Neural crest cell (in vitro differentiated cells): ENCODE measurements at places on chromosomes 5 and 9. TPM values are rescaled to one million over a fixed set of nuclear protein-coding genes. Genes with fewer than 3 reads are reported as not detected.
A peak's percentile ranks its signal among the peaks of the same experiment; 100 is the strongest.

- no peak overlapping the region for H3K4me3 ChIP-seq
- H3K27ac ChIP-seq = no peak overlapping the region
- no peaks in the 10 kb centered on the region for H3K27me3 ChIP-seq
- peaks cover 1% of the 10 kb centered on the region for H3K36me3 ChIP-seq
These were observed 177.3 kb upstream of the VCAN start for GRCh38 chr5:83294246-83294645.

Gene CAMK2A
- 0.30 and 0.59 TPM in 2 replicates for total RNA-seq

Gene DNAJC21
- 46.2 and 51.9 TPM in 2 replicates for total RNA-seq

Gene CTSV
- 5.7 and 7.2 TPM in 2 replicates for total RNA-seq

DNA sequence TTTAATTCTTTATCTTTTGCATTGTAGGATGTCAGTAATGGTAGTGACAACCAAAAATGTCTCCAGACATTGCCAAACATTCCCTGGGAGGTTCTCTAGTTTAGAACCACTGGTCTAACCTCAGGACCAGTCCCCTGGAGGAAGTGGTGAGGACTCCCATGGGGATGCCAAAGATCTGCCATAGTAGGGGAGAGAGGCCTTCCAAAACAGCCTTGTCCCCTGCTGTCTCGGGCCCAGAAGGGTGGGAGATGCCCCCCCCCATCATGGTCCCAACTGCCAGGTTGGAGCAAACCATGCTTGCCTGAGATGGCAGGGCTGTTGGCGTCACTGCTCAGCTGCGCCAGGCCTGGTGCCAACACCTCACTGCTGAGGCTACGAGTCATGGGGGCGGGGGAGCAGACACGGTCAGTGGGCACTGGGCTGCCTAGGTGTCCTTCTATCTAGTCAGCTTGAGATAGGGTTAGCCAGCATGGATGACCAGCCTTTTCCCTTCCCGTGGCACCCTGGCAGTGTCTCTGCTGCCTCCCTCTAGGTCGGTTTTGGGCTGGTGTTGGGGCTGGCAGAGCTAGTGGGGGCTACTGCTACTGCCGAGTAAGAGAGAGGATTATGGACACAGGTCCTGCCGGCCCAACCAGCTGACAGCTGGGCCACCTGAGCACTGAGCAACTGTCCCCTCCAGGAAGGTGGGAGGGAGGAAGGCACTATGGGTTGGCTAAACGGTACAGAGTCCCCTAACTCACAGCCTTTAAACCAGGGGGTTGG, 8.3 kb upstream of the CXXC5 start:
- DNase-seq = no peak
- peaks cover 59% of the 10 kb centered on the region for H3K4me1 ChIP-seq
- peaks cover 24% of the 10 kb centered on the region for H3K27me3 ChIP-seq
- H3K27ac ChIP-seq = no peak overlapping the region
- H3K36me3 ChIP-seq = no peaks in the 10 kb centered on the region
- peak overlapping the region; percentile 36 for H3K4me3 ChIP-seq

GRCh38 chr9:96072930-96073329, 197.4 kb downstream of the ERCC6L2 start:
- DNase-seq = no peak
- H3K4me3 ChIP-seq = no peak overlapping the region
- H3K4me1 ChIP-seq = peaks cover 11% of the 10 kb centered on the region

Gene DMRT3
- total RNA-seq = not detected in 2 replicates

DNA sequence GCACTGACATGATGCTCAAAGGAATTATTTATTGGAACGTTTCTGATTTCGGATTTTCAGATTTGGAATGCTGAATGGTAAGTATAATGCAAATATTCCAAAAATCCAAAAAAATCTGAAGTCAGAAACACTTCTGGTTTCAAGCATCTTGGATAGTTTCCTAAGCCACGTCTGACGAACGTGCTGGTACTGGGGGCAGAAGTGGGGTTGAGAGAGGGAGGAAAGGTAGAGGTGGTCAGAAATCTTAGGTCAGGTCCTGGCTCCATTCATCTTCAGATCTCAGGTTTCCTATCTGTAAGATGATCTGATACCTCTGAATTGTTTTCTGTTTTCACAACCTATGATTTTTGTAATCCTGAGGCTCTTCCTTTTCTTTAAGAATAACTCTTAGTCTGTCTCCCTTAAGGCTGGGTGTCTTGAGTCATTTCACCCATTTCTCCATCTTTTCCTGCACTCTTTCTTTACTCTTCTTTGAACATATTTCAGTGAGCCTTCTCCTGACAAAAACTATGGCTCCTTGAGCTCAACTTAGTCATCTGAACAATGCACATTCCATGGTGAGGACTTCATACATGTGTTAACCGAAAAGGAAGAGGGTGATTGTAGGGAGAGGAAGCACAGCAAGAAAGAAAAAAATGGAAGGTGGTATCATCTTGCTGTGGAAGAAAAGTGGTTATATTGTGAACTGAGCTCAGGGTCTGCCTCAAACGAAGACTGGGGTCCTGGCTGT, 3.3 kb downstream of the SGCD start:
- peaks cover 35% of the 10 kb centered on the region for H3K27me3 ChIP-seq
- DNase-seq = no peak
- H3K4me1 ChIP-seq = peaks cover 4% of the 10 kb centered on the region
- no peaks in the 10 kb centered on the region for H3K36me3 ChIP-seq
- H3K4me3 ChIP-seq = no peak overlapping the region
- H3K27ac ChIP-seq = no peak overlapping the region

Gene HSPB3
- total RNA-seq = not detected in 2 replicates

- H3K27me3 ChIP-seq = no peaks in the 10 kb centered on the region
- no peak overlapping the region for H3K27ac ChIP-seq
- H3K4me1 ChIP-seq = peaks cover 8% of the 10 kb centered on the region
These were observed 374.8 kb downstream of the NFIB start for GRCh38 chr9:13939134-13939533.

Gene SLC34A1
- total RNA-seq = 0.16 TPM in 1 of 2 replicates, not detected in the other

- H3K27me3 ChIP-seq = no peaks in the 10 kb centered on the region
- H3K4me3 ChIP-seq = no peak overlapping the region
- no peak for DNase-seq
- no peaks in the 10 kb centered on the region for H3K4me1 ChIP-seq
- H3K27ac ChIP-seq = no peak overlapping the region
- no peaks in the 10 kb centered on the region for H3K36me3 ChIP-seq
These were observed 309.4 kb downstream of the KDM4C start for GRCh38 chr9:7067169-7067568.

GRCh38 chr5:68007451-68007850, 208.1 kb upstream of the PIK3R1 start:
- no peak for DNase-seq
- no peak overlapping the region for H3K4me3 ChIP-seq
- H3K4me1 ChIP-seq = no peaks in the 10 kb centered on the region
- no peak overlapping the region for H3K27ac ChIP-seq
- peaks cover 2% of the 10 kb centered on the region for H3K36me3 ChIP-seq
- H3K27me3 ChIP-seq = no peaks in the 10 kb centered on the region

- peaks cover 22% of the 10 kb centered on the region for H3K4me1 ChIP-seq
- H3K4me3 ChIP-seq = peak overlapping the region; percentile 99
- no peaks in the 10 kb centered on the region for H3K36me3 ChIP-seq
- peak overlapping the region; percentile 99 for H3K27ac ChIP-seq
- H3K27me3 ChIP-seq = peaks cover 15% of the 10 kb centered on the region
These were observed 725 bp downstream of the NDUFB6 start for GRCh38 chr9:32571969-32572899.

- H3K27ac ChIP-seq = no peak overlapping the region
- H3K36me3 ChIP-seq = no peaks in the 10 kb centered on the region
- H3K4me3 ChIP-seq = no peak overlapping the region
- peaks cover 12% of the 10 kb centered on the region for H3K4me1 ChIP-seq
- no peak for DNase-seq
These were observed 75.9 kb downstream of the SPRY4 start for GRCh38 chr5:142248853-142249462.

DNA sequence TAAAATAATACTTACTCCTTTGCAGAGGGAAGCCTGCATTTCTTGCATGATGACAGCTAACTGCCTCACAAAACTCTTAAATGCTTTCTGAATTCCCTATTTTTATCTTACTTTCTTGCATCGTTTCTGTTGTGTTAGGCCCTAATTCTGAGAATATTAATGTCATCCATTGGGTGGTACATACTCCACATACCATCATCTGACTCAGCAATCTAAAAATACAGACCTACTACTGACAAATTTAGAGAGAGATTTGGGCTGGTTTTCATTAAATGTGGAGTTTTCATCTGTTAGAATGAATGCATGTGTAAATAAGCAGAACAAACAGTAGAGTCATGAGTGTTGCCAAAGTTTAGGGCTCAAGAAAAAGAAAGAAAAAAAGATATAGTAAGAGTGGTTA, 26.5 kb upstream of the KCNN2 start:
- no peaks in the 10 kb centered on the region for H3K27me3 ChIP-seq
- DNase-seq = no peak
- H3K4me1 ChIP-seq = no peaks in the 10 kb centered on the region
- no peak overlapping the region for H3K27ac ChIP-seq

DNA sequence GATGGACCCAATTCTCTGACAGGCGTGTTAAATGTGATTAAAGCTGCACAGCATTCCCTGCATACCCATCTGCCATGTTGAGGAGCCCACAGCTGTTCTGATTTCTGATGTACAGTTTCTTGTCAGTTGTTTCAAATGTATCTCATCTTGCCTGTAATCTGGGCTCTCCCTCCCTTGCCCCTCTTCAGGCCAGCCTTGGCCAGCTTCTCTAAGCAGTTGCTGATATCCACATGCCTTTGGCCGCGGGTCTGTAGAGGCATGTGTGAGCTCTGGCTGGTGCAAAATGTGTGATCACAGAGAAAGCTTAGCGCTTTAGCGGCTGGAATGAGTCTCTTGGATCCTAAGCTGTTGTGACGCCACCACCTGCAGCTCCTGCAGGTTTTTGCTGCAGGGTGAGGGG, 332.0 kb downstream of the MLLT3 start:
- peaks cover 14% of the 10 kb centered on the region for H3K4me1 ChIP-seq
- H3K4me3 ChIP-seq = no peak overlapping the region
- no peaks in the 10 kb centered on the region for H3K36me3 ChIP-seq

- no peaks in the 10 kb centered on the region for H3K27me3 ChIP-seq
- H3K4me3 ChIP-seq = no peak overlapping the region
- no peak overlapping the region for H3K27ac ChIP-seq
- no peak for DNase-seq
- H3K4me1 ChIP-seq = no peaks in the 10 kb centered on the region
- no peaks in the 10 kb centered on the region for H3K36me3 ChIP-seq
These were observed 689.6 kb upstream of the CDH10 start for GRCh38 chr5:25334350-25334749.

Gene MEIKIN
- total RNA-seq = not detected in 2 replicates

DNA sequence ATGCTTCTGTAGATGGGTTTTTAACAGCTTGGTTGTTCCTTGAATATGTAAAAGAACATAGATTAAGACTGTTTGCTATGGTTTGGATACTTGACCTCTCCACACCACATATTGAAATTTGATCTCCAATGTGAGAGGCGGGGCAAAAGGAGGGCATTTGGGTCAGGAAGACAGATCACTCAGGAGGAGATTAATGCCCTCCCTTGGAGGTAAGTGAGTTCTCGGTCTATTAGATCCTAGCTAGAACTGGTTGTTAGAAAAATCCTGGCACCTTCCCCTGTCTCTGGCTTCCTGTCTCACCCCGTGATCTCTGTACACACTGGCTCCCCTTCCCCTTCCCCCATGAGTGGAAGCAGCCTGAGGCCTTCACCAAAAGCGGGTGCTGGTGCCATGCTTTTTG, 281.1 kb upstream of the ANKRD55 start:
- H3K27me3 ChIP-seq = no peaks in the 10 kb centered on the region
- DNase-seq = no peak

DNA sequence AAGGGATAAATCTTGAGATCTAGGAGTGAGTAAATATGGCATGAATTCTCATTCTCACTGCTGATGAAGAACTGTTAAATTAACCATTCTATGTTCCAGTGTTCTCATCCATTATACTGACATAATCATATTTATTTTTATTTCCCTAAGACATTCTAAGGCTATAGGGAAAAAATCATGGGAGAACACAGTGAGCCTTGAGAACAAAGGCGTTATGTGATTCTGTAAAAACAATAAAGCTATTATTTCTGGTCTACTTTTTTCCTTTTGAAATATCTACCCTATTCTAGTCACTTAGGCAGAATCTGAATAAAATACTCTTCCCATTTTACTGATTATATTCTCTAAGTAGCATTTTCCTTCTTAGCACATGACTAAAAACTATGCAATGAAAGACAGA, 155.7 kb upstream of the ADAMTS16 start:
- H3K36me3 ChIP-seq = no peaks in the 10 kb centered on the region

Gene PCDHB15
- total RNA-seq = 5.5 and 5.6 TPM in 2 replicates

Gene SLC22A5
- total RNA-seq = 5.6 and 6.4 TPM in 2 replicates

DNA sequence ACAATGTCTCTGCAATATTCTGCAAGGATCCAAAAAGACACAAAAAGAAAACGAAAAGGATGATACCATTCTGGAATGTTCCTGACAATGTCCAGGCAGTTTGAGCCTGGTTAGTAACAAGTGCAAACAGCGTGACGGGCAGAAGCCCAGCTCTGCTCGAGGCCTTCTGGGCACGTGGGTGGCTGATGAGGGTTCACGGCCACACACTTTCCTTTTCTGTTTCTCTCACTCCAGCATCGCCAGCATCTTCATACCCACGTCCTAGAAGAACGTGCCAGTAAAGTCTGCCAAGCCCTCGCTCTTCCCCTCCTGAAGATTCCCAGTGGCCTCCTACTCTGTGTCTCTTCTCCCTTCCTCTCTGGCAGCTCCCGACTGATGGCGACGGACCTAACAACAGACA, 36.7 kb downstream of the COL23A1 start:
- H3K27ac ChIP-seq = peak overlapping the region; percentile 68
- H3K4me3 ChIP-seq = no peak overlapping the region
- H3K36me3 ChIP-seq = peaks cover 4% of the 10 kb centered on the region
- peaks cover 7% of the 10 kb centered on the region for H3K27me3 ChIP-seq
- H3K4me1 ChIP-seq = peaks cover 28% of the 10 kb centered on the region

Gene IRX2
- total RNA-seq = 41.6 and 42.5 TPM in 2 replicates

- H3K4me3 ChIP-seq = no peak overlapping the region
- H3K36me3 ChIP-seq = no peaks in the 10 kb centered on the region
- H3K27ac ChIP-seq = no peak overlapping the region
These were observed 30.3 kb downstream of the ADCY2 start for GRCh38 chr5:7426284-7426683.

- DNase-seq = no peak
- no peaks in the 10 kb centered on the region for H3K27me3 ChIP-seq
- no peak overlapping the region for H3K27ac ChIP-seq
- no peak overlapping the region for H3K4me3 ChIP-seq
- peaks cover 18% of the 10 kb centered on the region for H3K4me1 ChIP-seq
These were observed 866.5 kb upstream of the DMAC1 start for GRCh38 chr9:8666060-8666459.

Gene SEMA4D
- 32.3 and 33.5 TPM in 2 replicates for total RNA-seq

GRCh38 chr9:132588501-132589147, 6.2 kb downstream of the BARHL1 start:
- peaks cover 24% of the 10 kb centered on the region for H3K4me1 ChIP-seq
- H3K27me3 ChIP-seq = peaks cover 95% of the 10 kb centered on the region
- peaks cover 7% of the 10 kb centered on the region for H3K36me3 ChIP-seq
- DNase-seq = no peak
- H3K4me3 ChIP-seq = no peak overlapping the region

DNA sequence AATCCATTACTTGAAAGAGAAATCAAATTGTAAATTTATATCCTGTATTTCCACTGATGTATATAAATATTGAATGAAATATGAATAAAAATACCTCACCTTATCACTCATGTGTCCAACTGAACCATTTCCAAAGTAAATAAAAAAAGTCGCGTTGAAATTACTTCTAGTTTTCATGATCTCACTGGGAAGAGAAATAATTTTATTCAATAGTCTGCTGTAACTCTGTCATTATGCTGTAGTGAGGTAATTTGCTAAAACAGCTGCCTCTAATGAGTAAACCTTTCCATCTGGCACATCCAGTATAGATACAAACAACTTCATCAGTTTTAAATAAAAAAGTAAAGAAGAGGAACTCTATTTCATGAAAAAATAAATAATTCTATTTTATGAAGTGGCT, 611.5 kb downstream of the ZNF608 start:
- H3K4me1 ChIP-seq = peaks cover 33% of the 10 kb centered on the region
- no peak overlapping the region for H3K4me3 ChIP-seq
- H3K36me3 ChIP-seq = peaks cover 4% of the 10 kb centered on the region
